ENCODE measurements at places on chromosomes 6 and 20.

DNA sequence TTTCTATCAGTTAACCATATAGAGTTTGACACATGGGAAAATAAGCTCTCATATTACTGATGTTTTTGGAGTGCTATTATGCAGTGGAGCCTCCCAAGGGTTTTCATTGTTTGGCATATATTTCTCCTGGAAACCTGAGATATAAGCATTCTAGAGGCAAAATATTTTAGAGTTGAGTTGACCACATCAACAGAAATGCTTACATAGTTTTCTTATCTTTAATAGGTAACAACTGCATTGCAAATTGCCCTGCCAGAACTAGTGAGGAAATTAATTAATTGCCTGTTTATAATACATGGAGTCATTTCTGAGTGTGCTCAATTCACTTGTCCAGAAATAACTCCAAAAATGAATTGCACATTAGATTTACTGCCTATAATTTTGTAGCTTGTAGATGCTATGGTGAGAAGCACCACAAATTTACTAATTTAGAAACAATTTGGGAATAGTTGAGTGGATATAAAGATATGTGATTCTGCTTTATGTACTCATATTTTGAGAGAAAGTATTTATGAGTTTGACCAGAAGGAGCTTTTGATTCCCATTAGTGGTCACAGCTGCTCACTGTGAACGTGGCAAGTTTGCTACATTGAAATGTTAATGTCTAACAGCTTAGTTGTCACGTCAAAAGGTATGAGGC, 288.7 kb downstream of the CD109 start:
- DNase-seq: no peak

DNA sequence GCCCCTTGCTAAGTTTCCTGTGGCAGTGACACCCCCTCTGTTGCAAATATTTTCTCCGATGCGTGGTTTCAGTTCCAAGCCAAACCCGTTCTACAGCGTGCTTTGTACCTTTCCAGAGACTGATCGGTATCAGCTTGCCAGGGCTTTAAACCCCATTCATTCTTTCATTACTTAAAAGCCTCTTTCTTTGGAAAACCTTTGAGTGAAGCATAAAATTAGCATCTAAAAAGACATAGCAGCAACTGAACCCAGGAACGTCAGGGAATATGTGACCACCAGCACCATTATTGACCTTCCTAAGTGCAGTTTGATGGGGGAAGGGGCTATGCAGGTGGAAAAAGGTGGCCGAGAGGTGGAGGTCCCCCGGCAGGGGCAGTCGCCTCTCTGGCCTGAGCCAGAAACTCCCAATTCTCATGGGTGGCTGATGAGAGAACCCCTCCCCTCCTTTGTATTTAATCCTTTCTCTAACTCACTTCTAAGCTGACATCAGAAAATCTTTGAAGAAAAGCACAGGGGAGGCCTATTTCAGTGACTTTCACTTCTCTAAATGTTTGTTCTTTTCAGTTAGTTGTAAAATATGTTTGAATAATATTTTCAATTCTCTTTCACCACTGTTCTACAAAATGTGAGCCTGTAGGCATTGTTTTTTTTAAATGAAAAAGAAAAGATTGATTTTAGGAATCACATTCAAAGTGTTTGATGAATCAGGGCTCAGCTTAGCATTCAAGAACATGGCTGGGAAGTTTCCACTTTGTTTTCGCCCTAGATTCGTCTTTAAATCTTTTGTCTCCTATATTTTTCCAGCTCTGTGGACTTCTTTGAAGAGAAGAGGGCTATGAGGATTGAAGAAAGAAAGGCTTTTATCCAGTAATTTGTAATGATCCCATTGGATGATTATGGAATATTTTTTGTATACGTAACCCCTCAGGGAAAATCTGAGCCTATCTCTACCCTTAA, 89.2 kb downstream of the RSPH3 start:
- peak; percentile 12 for DNase-seq

- no peak for DNase-seq
These were observed 416.4 kb downstream of the EPM2A start for GRCh38 chr6:145318952-145319351.

GRCh38 chr6:133360194-133360593, 119.0 kb downstream of the EYA4 start:
- no peak for DNase-seq

GRCh38 chr6:142845143-142845571, 99.8 kb downstream of the HIVEP2 start:
- no peak for DNase-seq

GRCh38 chr6:7812623-7813022, 86.7 kb downstream of the BMP6 start:
- DNase-seq: no peak

DNA sequence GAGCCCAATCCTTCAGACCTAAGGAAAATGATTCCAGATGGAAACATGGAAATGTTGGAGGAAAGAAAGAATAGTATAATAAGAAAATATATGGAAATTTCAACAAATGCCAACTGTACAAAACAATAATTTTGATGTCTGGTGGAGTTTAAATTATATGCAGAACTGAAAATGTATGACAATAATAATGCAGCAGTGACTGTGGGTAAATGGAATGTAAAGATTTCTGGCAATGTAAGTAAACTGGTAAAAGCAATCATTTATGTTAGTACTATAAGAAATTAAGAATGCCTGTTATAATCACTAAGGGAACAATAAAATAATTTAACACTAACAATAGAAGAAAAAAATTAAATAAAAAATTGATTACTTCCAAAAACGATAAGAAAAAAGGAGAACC, 89.0 kb downstream of the EDN1 start:
- DNase-seq: no peak

DNA sequence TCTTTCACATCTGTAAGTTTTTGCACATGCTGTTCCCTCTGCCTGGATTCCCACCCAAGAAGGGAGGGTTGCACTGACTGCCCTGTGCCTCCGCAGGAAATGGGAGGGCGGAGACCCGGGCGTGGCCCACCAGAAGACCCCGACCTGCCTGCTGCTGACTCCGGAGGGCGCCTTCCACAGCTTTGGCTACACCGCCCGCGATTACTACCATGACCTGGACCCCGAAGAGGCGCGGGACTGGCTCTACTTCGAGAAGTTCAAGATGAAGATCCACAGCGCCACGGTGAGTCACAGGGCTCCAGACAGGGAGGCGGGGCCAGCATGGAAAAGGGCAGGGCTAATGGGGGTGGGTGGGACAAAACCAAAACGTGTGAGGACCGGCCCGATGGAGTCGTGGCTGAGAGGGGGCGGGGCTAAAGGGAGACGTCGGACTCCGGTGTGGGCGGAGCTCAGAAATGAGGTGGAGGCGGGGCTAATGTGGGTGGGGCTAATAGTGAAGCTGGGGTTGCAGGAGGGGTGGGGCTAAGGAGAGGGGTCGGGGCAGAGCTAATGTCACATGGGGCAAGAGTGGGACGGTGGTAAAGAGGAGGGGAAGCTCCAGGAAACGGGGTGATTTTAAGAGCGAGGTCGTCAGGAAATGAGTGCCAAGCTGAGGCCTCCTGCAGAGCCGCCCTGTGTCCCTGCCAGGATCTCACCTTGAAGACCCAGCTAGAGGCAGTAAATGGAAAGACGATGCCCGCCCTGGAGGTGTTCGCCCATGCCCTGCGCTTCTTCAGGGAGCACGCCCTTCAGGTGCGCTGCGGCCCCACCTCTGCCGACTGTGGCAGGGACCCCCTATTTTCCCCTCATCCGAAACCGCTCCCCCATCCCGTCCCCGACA, 12.6 kb downstream of the HSPA12B start:
- peak; percentile 70 for DNase-seq

DNA sequence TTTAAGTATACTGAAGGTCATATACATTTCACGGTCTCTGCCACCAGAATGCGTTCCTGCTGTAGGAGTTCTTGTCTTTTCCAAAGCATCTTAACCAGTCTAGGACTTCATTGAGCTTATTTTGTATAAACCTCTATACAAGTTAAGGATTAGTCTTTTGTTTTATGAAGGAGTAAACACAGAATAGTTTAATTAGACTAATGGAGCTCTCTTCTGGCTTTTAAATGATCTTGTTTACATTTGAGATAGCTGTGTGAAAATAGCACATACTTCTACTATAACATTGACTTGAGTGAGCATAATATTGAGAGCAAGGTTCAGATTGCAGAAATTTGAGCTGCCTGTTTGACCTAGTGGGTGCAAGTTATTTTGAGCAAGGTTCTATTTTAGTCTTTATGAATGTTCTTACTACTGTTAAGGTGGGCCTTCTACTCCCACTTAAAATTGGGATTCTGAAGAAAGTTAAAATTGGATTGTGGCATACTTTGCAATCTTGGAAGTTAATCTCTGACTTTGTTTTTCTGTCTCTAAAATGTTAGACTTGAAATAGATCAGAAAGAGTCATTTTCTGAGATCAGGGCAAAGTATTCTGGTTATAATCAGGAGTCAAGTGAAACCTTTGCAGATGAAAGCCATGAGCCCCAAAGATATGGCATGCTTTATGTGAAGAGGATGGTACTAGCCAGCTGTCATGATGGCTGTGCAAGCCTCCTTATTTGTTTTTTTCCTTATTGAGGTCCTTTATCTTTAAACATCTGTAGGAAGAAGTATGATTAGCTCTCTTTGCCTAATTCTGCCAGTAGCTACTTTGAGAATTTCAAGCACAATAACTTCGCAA, 41.8 kb downstream of the RPRD1B start:
- peak; percentile 37 for DNase-seq

- DNase-seq: no peak
These were observed 1.4 kb downstream of the TFAP2D start for GRCh38 chr6:50714487-50715379.

DNA sequence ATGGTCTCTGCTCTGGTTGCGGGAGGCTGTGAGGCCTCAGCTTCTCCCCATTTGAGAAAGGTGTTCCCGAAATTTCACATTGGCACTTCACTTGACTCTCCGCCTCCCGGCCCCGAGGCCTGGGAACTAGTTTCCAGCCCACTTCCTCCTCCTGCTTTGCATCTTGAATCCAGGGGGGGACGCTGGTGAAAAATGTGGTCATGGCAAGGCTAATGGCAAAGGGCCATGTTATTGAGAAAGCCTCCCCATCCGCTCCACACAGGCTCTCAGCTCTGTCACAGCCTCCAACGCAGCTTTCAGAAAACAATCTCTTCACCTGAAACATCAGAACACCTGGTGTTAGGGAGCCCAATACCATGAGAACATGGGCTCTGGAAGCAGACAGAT, 5.6 kb downstream of the PLAGL2 start:
- peak; percentile 21 for DNase-seq

DNA sequence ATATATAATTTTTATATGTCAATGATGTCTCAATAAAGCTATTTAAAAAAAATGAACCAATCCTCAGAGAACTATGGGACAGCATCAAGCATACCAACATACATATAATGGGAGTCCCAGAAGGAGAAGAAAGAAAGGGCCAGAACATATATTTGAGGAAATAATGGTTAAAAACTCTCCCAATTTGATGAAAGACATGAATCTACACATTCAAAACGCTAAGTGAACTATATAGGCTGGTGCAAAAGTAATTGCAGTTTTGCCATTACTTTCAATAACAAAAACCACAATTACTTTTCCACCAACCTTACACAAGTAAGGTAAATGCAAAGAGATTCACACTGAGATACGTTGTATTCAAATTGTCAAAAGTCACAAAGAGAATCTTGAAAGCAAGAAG, 43.4 kb downstream of the ZNF133 start:
- no peak for DNase-seq

DNA sequence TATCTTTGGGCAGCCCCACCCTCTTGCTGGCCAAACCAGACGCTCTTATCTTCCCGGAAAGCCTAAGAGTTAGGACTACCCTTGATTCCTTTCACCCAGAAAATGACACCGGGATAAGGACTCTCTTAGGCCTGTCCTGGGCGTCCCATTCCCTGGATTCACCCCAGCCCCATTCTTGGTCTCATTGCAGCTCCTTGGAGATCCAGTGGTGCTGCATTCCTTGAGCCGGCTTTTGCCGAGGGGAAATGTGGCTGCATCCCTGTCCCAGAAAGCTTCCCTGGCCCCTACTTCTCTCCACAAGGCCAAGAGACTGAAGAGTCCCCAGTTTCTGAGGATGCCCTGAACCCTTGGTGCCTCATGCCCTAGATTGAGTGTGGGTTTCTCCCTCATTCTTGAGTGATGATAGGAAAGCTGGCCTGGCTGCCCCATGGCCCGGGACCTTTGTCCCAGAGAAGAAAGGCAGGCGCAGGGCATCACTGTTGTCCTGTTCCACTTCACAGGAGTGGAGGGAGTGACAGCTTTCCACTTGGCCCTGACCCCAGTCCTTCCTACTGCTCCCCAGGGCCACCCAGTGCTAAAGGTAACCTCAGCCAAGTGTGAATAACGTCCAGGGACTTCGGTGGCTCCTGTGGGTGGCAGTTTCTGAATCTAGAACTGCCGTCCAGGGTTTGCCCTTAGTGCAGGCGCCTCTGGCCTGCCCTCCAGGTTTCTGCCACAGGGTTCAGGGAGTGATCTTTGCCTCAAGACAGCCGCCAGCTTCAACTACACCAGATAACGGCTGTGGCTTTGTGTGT, 42.7 kb upstream of the MYL9 start:
- no peak for DNase-seq

DNA sequence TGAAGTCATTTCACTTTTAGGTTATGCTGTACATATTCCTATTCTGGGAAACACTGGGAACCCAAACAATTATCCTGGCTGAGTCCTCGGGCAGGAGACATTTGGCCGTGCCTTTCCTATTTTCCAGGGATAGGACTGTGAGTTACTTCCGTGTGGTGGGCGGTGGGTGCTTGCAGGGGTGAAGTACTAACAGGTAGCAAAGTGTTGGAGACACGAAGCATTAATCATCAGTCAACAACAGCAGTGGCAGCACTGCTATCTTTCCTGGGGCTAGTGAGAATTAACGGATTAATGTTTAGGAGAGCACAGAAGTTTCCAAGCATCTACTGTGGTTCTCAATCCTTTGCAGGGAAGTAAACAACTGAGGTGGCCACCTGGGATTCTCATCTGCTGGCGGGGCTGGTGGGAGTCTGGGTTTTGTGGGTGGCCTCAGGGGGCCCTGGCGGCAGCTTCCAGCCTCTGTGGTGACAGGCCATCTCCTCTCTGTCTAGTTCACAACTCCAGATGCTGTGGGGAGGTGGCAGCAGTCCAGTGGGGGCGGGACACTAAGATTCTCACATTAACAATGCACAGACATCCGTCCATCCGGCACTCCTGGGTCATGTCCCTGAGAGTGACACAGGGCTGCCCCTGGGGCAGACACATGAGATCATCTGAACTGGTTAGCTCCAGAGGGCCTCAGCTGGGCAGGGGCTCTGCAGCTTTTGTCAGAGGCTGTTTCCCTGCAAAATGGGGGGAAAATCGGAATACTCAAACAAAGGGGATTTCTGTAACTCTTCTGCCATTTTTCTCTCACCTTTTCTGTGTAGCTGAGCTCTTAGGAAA, 90.9 kb downstream of the GJA10 start:
- DNase-seq: no peak

- DNase-seq: no peak
These were observed 6.1 kb downstream of the MDFI start for GRCh38 chr6:41644297-41644879.

- no peak for DNase-seq
These were observed 3.6 kb downstream of the GZF1 start for GRCh38 chr20:23365390-23366165.

- DNase-seq: peak; percentile 33
These were observed 4.3 kb downstream of the BMP6 start for GRCh38 chr6:7730001-7730783.

All from suppressor macrophage (primary cell).